Regular cardiac myocyte (primary cell): ENCODE measurements at places on chromosomes 2 and 18. TPM values are rescaled to one million over a fixed set of nuclear protein-coding genes. Genes with fewer than 3 reads are reported as not detected.

Gene UGT1A5
- total RNA-seq: not detected in 2 replicates

Gene NOSTRIN
- total RNA-seq: 0.19 and 1.4 TPM in 2 replicates

Gene MARCHF7
- 110 and 131 TPM in 2 replicates for total RNA-seq

Gene OTOF
- 0.19 and 0.28 TPM in 2 replicates for total RNA-seq

Gene POTEJ
- not detected in 2 replicates for total RNA-seq

Gene LIMS4
- 8.1 and 14.1 TPM in 2 replicates for total RNA-seq
